Activated CD4-positive, alpha-beta T cell treated with anti-CD3 and anti-CD28 coated beads for 1 hour (primary cell): ENCODE measurements at places on chromosomes 13 and 19.

GRCh38 chr19:2579678-2580280 is 103.9 kb downstream of the GADD45B start:
- no peak for DNase-seq

- DNase-seq = no peak
These were observed 61.4 kb upstream of the TEX29 start for GRCh38 chr13:111259058-111259457.

DNA sequence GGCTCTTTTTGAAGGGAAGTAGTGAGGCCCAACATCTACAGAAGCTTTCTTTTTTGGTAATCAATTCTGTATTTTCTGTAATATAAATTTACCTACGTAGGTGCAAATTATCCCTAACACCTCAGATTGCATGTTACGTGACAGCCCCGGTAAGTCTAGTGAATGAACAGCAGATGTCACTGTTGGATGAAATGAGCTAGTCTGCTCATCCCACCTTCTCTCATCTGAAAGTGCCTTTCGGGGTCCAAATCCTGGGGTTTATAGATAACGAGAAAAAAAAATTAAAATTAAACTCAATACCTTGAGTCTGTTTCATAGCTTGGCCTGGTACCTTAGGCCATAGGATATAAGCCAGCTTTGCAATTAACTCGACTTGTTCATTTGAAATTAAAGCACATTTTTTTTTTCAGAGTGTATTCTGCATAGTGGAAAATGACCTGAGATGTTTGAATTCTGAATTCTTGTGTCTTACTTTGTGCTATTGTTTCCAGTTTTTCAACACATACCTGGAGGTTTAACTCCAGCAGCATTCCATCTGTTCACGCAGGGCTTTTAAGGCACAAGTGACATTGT is 548.2 kb downstream of the GPC5 start:
- no peak for DNase-seq

- no peak for DNase-seq
These were observed 31.1 kb downstream of the NFIC start for GRCh38 chr19:3397266-3398022.

DNA sequence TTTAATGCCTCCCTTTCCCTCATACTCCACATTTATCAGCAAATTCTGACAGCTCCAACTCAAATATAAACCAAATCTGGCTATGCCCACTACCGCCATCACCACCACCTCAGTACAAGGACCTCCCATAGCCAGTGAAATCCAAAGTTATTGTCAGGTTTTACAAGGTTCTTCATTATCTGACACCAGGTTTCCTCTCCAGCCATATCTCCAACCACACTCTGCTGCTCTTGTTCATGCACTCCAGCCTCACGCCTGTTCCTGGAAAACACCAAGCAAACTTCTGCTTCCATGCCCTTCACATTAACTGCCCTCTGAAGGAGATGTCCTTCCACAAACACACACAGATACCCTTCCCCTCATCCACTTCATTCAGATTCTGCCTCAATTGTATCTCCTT is 102.2 kb upstream of the MIR17HG start:
- no peak for DNase-seq

GRCh38 chr19:33795370-33796163 is 1.1 kb upstream of the KCTD15 start:
- no peak for DNase-seq

DNA sequence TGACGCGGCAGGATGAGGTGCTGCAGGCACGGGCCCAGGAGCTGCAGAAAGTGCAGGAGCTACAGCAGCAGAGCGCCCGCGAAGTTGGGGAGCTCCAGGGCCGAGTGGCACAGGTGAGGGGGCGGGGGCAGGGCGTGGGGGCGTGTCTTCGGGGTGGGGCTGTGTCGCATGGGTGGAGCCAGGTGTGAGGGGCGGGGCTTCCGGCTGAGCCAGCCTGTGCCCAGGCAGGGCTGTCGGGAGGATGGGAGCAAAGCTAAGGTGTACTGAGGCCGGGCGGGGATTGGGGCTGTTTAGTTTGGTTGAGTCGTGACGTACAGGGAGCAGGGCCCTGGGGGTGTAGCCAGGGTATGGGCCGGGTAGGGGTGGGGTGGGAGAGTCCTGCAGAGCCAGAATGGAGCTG is 62.3 kb downstream of the KCNC3 start:
- DNase-seq = no peak
